ENCODE measurements at places on chromosomes 5 and 9.

- no peak for DNase-seq
These were observed 35.3 kb upstream of the SMARCA2 start for GRCh38 chr9:1979741-1980367.

GRCh38 chr9:30970186-30970585 lies 1414.3 kb upstream of the ACO1 start:
- DNase-seq, result no peak

- no peak for DNase-seq
These were observed 83.9 kb upstream of the NIPBL start for GRCh38 chr5:36792560-36793180.

GRCh38 chr9:113593682-113594281 lies 130.3 kb downstream of the RGS3 start:
- peak; percentile 92 for DNase-seq

DNA sequence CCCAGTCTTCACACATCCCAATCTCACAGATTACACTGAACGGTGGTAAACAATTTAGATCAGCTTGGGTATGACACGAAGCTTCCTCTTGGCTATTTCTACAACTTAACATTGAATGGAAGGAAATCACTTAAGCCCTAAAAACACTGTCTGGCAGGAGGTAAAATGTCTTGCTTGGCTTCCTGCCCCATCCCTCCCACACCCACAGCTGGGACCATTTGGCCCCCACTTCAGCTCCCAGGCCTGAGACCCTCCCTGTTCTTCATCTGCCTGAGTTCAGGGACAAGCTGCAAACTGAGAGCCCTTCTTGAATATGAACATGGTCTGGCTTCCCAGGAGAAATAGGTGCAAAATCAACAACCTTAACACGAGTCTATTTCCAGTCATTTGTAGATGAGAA lies 3.4 kb upstream of the COL15A1 start:
- DNase-seq, result no peak

DNA sequence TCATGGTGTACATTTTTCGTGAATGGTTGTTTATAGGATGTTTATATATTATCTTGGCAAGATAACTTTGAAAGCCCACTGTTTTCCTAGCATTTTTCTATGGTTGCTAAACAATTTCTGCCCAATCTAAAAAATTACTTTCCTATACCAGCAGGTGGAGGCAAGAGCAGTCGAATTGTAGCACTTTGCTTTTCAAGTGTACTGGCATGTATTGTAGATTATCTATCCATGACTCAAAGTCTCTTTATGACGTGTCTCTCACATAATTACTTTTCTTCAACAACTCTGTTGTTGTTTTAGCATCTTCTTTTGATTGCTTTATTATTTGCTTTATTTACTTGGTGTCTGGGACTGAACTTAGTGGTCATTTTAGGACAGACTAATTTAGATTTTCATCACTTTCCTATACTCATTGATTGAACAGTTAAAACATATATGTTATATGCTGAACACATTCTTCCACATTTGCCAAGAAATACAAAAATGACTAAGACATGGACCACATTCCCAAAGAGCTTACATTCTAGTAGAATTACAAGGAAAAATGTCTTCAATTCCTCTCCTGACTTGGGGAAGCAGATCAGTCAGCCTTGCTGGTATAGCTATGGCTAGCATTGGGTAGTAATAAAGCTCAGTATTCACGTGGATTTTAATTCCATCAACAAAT lies 20.7 kb downstream of the NLN start:
- DNase-seq, result peak; percentile 63

DNA sequence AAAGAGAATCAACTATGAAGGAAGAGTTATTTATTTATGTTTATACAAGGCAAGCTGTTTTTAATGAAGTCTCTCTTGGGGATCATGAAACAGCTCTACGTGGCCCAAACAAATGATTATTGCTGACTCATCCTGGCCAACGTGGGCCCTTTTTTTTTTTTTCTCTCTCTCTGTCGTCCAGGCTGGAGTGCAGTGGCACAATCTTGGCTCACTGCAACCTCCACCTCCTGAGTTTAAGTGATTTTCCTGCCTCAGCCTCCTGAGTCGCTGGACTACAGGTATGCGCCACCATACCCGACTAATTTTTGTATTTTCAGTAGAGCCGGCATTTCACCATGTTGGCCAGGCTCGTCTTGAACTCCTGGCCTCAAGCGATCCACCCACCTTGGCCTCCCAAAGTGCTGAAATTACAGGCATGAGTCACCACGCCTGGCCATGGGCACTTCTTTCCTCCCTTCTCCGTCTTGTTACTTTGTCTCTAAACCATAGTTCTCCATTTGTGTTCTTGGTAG lies 98.3 kb downstream of the BASP1 start:
- DNase-seq, result no peak

- no peak for DNase-seq
These were observed 17.1 kb upstream of the OLFM1 start for GRCh38 chr9:135070198-135070951.

DNA sequence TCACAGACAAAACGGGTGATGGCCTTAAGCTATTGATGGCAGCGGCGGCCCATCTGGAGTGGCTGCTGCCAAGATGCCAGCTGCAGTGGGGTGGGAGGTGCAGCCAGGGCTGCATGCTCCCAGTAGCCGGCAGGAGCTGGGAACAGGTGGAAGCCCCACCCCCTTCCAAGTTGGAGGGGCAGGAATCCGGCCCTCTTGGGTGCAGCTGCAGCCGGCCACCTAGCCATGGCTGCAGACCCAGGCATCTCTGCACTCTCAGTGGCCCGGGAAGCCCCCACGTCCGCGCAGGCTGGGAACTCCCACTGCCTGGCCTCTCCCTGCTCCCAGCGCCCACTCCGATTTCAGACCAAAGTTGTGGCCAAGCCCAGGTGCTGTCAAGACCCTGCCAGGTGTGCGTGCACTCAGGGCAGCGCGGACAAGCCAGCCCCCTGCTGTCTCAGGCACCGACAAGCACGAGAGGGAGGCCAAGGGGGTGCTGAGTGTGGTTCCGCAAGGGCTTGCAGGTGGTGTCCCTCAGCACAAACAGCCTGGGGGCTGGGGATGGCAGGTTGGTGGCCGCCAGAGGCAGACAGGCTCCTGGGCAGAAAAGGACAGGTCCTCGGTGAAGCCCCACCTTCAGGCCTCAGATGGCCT lies 115.1 kb upstream of the TSLP start:
- no peak for DNase-seq

DNA sequence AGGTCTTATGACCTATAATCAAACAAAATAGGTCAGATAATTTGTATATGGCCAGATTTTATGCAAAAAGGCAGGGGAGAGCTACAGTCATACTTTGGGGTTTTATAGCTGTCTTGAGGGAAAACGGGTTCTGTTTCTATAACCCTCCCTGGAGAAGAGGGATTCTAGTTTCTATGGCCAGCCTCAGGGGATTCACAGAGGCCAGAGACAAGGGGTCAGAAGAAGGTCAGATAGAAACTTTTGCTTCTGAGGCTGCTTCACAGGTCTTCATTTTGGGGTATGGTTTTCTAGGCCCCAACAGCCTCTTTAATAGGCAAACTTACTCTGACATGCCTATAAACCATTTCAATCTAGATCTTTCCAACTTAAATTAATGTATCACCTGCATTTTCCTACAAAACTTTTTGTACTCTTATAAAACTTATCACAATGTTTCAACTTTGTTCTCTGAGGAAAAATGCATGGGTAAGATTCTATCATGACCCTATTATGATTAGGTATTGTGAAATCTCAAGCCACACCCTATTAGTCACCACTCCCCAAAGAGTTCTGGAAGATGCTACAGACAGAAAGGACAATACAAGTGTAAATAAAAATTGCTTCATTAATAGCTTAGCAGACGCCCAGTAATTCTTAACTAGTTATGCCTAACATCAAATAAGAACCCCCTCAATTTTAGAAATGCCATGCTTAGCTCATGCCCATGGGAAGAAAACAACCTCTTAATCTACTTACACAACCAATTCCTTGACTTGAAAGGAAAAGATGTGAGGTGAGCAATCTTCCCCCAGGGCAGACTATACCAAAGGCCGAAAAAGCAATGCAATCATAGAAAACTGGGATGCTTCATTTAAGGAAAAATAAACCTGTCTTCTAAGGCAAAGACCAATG lies 396.6 kb downstream of the TLR4 start:
- DNase-seq, result no peak
